ENCODE measurements at places on chromosomes 5 and 9.

DNA sequence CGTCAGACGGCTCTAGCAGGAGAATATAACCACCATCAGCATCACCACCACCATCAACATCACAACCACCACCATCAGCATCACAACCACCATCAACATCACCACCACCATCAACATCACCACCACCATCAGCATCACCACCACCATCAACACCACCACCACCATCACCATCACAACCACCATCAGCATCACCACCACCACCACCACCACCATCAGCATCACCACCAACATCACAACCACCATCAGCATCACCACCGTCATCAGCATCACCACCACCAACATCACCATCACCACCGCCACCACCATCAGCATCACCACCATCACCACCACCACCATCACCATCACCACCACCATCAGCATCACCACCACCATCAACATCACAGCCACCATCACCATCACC lies 210.7 kb downstream of the C9orf50 start:
- no peak for DNase-seq

GRCh38 chr5:121628783-121629182 lies 222.9 kb upstream of the FTMT start:
- DNase-seq, result no peak

- DNase-seq, result no peak
These were observed 148.1 kb downstream of the PDE4D start for GRCh38 chr5:59745415-59745863.

- DNase-seq, result no peak
These were observed 115.3 kb downstream of the ROR2 start for GRCh38 chr9:91834740-91835139.

- DNase-seq, result no peak
These were observed at the start of gene CCNI2 for GRCh38 chr5:132746954-132747615. Gene CCNI2 (plus strand): TSS chr5:132747426. CDS start chr5:132747496, 70 bp downstream.

DNA sequence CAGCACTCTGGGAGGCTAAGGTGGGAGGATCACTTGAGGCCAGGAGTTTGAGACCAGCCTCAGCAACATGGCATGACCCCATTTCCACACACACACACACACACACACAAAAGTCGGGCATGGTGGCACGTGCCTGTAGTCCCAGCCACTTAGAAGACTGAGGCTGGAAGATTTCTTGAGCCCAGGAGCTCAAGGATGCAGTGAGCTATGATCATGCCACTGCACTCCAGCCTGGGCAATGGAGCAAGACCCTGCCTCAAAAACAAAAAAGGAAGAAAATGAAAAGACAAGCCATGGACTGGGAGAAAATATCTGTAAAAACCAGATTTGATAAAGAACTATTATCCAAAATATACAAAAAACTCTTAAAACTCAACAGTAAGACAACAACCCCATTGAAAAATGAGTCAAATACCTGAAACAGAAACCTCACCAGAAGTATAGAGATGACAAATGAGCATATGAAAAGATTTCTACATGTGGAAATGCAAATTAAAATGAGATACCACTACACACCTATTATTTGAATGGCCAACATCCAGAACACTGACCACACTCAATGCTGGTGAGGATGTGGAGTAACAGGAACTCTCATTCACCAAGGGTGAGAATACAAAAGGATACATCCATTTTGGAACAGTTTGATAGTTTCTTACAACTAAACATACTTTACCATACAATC lies 24.7 kb downstream of the DNAJA1 start:
- no peak for DNase-seq

DNA sequence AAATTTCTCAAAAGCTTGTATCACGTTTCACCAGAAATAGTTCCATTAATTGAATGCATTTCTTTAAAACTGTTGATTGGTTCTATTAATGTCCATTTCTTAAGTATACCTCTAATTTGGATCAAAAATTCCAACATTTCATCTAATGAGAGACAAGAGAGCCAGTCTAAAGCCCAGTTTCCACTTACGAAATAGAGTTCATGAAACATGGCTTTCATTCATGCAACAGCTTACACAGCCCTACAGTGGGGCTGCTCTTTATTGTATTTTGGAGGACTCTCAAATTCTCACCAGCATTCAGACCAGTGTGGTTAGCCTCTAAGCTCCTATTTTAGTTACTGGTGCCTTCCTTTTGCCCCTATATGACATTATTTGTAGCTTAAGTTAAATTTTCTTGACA lies 566.9 kb upstream of the RGMB start:
- DNase-seq, result no peak

GRCh38 chr9:2622461-2623287 lies 1.1 kb downstream of the VLDLR start:
- no peak for DNase-seq

DNA sequence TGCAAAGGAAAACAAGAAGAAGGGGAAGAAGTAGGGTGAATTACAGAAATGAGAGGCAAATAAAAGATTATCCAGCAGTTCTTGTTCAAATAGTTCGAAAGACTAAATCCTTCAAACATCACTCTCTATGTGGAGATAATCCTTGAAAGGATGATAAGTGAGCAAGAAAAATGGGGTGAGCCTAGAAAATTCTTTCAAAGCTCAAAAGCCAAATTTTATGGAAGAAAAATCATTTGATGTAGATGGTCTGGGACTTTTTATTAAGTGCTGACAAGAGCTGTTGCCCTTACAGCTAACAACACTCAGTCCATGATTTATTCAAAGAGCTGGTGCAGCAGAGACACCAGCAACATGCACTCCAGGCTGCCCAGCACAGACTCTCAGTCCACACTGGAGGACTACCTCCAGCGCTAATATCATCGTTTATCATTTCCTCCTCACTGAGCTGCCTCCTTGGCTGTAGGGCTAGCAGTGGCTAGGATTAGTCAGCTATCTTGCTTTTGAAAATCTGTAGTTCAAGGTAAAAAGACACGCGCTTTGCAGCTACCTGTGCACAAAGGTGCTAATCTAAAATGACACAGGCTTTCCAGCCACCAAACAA lies 264.8 kb upstream of the KIF2A start:
- no peak for DNase-seq

DNA sequence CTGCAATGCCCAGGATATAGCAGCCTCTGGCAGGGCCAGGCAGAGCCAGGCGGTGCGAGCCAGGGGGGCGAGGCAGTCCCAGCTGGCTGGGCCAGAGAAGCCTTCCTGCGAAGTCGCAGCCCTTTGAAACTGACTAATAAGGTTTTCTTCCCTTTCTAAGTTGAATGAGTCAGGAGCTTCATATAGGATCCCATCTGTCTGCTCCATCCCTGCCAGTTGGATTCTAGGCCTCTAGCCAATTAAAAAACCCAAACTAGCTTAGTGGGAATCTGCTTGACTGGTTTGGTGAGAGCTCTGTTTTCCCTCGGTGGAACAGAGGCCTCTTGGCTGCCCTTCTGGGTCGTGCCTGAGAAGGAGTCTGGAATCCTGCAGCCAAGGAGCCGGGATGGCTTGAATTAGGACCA lies 70.1 kb upstream of the RAPGEF1 start:
- DNase-seq, result no peak

DNA sequence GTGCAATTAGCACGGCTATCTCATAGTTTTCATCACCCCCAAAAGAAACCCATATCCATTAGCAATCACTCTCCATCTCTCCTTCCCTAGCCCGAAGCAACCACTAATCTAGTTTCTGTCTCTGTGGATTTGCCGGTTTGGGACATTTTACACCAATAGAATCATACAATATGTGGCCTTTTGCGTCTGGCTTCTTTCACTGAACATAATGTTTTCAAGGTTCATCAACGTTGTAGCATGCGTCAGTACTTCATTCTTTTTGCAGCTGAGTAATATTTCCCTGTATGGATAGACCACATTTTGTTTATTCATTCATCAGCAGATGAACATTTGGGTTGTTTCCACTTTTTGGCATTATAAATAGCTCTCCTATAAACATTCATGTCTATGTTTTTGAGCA lies 75.4 kb upstream of the TBC1D2 start:
- no peak for DNase-seq

Data from left renal pelvis (tissue), 4 donors.